Inflammatory macrophage treated with lipopolysaccharide for 4 hours (primary cell): ENCODE measurements at places on chromosomes 5 and 9.

GRCh38 chr5:170294556-170294955 is 3.0 kb downstream of the LCP2 start:
- no peak for DNase-seq

DNA sequence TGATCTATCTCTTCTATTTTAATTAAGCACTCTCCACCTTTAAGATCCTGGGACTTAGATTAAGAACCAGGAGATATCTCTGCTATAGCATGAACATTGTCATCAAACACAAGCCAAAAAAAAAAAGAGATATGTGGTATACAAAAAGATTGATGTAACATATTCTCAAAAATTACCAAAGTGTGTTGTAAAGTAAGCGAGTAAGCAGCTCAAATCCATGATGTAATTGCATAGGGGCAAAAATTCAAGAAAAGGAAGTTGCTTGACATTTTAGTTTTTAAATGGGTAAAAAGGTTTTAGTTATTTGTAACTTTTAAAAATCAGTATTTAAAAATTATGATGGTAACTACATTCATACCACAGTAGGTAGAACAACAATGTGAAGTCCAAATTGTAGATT is 40.7 kb downstream of the CNTRL start:
- peak; percentile 75 for DNase-seq

DNA sequence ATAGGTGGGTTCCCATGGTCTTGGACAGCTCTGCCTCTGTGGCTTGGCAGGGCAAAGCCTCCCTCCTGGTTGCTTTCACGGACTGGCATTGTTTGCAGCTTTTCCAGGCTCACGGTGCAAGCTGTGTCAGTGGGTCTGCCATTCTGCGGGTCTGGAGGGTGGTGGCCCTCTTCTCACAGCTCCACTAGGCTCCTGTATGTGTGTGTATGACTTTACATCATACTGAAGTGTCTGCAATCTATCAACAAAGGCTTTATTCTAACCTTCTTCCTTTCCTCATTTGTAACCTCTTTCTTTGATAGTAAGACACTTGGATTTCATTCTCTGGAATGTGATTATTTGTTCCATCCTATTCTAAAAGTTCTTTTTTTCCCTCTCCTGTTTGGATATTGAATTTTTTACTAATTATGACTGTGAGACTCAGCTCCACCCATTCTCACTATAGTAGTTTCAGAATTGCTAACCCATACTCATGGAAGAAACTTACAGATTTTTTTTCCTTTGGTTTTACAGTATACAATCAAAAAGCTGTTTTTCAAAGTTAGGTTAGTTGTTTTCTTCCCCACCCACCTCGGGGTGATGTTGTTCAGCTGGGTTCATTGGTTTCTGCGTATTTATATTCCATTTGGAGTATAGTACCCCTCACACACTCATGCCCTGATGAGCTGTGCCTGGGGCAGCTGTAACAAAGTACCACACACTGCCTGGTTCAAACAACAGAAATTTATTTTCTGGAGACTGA is 144.6 kb upstream of the OTULINL start:
- DNase-seq, result no peak

DNA sequence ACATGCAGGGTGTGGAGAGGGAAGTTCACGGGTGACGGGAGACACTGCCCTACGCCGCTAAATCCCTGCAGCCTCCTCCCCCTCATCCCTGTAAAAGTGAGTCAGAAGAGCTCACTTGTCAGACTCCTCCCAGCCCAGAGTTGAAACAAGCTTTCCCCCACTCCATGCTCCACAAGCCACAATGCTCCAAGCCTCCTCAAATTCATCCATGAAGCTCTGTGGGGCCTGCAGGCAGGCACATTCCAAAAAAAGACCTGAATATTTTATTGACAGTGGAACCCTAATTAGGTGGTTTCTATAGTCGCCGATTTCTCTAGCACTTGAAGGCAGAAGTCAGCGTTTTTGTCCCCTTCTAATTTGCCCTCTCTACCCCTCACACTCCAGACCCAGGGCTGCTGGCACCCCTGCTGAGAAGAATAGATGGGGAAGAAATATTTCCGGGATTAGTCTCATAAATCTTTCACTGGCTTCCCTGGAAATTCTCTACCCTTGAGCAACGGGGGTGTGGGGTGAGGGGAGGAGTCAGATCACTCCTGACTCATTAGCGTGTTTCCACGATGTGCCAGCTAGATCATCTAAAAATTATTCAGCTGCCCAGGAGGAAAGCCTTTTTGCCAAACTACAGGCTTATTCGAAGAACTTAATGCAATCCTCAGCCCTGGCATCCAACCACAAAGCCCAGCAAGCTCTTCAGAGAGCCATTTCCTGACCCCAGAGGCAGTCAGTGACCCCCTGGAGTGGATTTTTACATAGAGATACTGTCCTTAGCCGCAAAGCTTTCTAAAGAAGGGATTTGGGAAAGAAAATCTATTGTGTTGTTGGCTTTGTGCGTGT is 97.1 kb downstream of the ENC1 start:
- peak; percentile 18 for DNase-seq

GRCh38 chr5:109767997-109768396 is 78.3 kb downstream of the MAN2A1 start:
- DNase-seq, result no peak
